Hematopoietic multipotent progenitor cell (in vitro differentiated cells): ENCODE measurements at places on chromosomes 5 and 9.

DNA sequence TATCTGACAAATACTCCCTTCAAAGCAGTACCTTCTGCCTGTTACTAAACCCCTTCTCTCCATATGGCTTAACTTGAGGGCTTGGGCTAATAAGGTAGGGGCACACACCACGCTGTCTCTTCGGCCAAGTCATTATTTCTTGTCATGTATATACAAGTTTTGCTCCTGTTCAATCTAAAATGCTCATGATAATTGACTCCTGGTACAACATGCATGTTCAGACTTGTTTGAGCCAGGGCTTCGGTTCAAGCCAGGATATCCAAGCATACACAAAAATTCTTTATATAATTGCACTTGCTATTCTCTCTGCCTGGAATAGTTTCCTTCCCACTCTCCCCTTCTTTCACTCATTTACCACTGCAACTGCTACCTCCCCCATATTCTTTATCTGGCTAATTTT, 756.0 kb upstream of the C9orf72 start:
- DNase-seq: no peak

GRCh38 chr5:124417196-124417595, 329.2 kb downstream of the ZNF608 start:
- no peak for DNase-seq

DNA sequence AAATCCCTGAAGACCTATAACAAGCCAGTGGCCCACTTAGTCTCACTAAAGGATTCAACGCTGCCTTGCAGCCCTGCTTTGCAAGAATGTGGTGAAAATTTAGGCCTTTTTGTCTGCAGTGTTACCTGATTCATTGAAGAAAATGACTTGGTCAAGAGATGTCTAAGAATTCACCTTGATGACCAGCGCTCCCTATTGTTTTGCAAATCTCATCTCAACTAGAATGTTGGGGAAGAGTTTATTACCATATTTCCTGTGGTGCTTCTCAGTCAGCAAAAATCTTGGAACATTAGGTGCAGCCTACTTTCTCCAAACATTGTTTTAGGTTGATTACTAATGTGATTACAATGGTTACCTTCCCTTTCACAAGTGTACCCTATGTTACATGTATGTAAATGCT, 53.5 kb downstream of the PLK2 start:
- no peak for DNase-seq

GRCh38 chr5:130957151-130957550, 207.9 kb downstream of the HINT1 start:
- DNase-seq: no peak

GRCh38 chr9:131537946-131538345, 6.9 kb upstream of the UCK1 start:
- DNase-seq: no peak

- no peak for DNase-seq
These were observed 16.3 kb downstream of the GPR151 start for GRCh38 chr5:146499680-146500079.
